Muscle of leg (tissue), 16 donors: ENCODE measurements at places on chromosomes 3 and 15. TPM values are rescaled to one million over a fixed set of nuclear protein-coding genes. Genes with fewer than 3 reads are reported as not detected.

The NR1I2 gene
- 0.94 TPM for polyA plus RNA-seq

The HDC gene
- 0.29 TPM for polyA plus RNA-seq

The NR2E3 gene
- 3.4 TPM for polyA plus RNA-seq

The CHAC1 gene
- 2.1 TPM for polyA plus RNA-seq

The MINAR1 gene
- 2.1 TPM for polyA plus RNA-seq
